ENCODE measurements at places on chromosomes 2 and 18. TPM values are rescaled to one million over a fixed set of nuclear protein-coding genes. Genes with fewer than 3 reads are reported as not detected.
A peak's percentile ranks its signal among the peaks of the same experiment; 100 is the strongest.

The TDRD15 gene
- total RNA-seq, result 0.27 TPM

GRCh38 chr18:60329131-60329530 lies 43.4 kb downstream of the MC4R start:
- no peak for DNase-seq
- no peak overlapping the region for H3K4me3 ChIP-seq
- H3K4me1 ChIP-seq, result no peaks in the 10 kb centered on the region
- no peak overlapping the region for H3K27ac ChIP-seq
- H3K27me3 ChIP-seq, result no peaks in the 10 kb centered on the region
- no peaks in the 10 kb centered on the region for H3K36me3 ChIP-seq

- H3K36me3 ChIP-seq, result no peaks in the 10 kb centered on the region
- H3K4me1 ChIP-seq, result no peaks in the 10 kb centered on the region
- no peak overlapping the region for H3K27ac ChIP-seq
Observed at GRCh38 chr2:67812682-67813081, 250.1 kb downstream of the C1D start.

The PAIP2B gene
- 1.9 TPM for total RNA-seq

The NT5DC4 gene
- not detected for total RNA-seq

DNA sequence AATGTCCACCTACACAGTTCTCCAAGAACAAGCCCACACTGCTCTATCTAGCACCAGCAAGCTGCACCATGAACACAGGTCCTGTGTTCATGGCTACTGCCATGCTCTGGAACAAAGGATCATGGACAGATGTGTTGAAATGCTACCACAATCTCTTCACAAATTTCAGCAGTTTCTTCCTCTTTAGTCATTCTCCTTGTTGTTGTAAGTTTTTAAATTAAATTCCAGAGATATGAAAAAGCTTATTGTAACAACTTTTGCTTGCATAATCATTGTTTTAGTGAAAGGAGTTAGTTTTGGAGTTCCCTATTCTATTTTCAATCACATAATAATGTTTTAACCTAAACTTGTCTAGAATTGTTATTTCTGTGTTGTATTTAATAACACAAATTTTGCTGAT lies 17.2 kb upstream of the NAPG start:
- DNase-seq, result no peak
- H3K27ac ChIP-seq, result no peak overlapping the region
- no peak overlapping the region for H3K4me3 ChIP-seq

GRCh38 chr18:45522371-45522770 lies 92.9 kb upstream of the SLC14A2 start:
- no peaks in the 10 kb centered on the region for H3K4me1 ChIP-seq
- no peak overlapping the region for H3K27ac ChIP-seq
- DNase-seq, result no peak
- no peaks in the 10 kb centered on the region for H3K27me3 ChIP-seq

DNA sequence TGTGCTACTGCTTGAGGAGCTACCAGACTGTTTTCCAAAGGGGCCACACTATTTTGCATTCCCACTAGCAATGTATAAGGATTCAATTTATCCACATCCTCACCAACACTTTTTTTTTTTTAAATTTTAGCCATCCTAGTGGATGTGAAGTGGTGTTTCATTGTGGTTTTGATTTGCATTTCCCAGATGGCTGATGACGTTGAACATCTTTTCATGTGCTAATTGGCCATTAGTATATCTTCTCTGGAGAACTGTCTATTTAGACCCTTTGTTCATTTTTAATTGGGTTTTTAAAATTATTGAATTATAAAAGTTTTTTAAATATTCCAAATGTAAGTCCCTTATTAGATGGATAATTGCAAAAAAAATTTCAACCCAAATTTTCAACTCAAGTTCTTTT lies 121.1 kb downstream of the MAPK4 start:
- DNase-seq, result no peak
- no peaks in the 10 kb centered on the region for H3K27me3 ChIP-seq
- H3K4me1 ChIP-seq, result no peaks in the 10 kb centered on the region
- no peak overlapping the region for H3K27ac ChIP-seq
- H3K36me3 ChIP-seq, result no peaks in the 10 kb centered on the region
- H3K4me3 ChIP-seq, result no peak overlapping the region

DNA sequence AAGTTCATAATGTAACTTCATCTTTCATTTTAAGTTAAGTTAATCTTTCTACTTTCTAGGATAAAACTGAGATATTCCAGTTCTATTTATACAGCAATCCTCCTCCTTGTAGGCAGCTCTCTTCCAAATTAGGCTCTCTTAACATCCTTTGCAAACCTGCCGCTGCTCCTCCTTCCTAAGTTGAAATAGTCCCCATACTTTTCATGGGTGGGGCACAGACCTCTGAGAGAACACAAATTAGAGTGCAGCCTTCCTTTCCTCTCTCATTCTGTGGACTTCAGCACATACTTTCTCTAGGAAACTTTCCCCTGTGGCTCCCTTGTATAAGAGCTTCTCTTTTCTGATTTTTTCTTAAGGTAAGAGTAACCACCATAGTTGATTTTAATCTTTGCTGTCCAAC lies 28.3 kb downstream of the TWSG1 start:
- no peaks in the 10 kb centered on the region for H3K27me3 ChIP-seq
- no peaks in the 10 kb centered on the region for H3K36me3 ChIP-seq
- no peak overlapping the region for H3K4me3 ChIP-seq
- H3K27ac ChIP-seq, result no peak overlapping the region
- no peak for DNase-seq

DNA sequence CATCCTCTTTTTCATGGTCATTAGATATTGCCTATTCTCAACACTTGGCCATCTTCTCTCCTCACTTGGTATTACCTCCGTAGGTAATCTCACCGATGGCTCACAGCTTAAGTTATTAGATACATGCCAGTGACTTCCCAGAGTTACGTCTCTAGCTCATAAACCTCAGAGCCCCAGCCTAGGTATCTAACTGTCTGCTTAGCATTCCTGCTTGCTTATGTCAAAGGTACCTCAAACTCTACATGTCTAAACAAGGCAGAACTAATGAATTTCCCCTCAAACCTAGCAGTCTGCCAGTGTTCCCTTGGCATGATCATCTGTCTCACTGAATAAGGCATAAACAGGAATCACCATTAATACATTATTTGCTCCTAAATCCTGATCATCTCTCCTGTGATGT lies 27.7 kb upstream of the ZNF638 start:
- DNase-seq, result no peak
- no peak overlapping the region for H3K27ac ChIP-seq

- H3K4me1 ChIP-seq, result peaks cover 13% of the 10 kb centered on the region
- no peaks in the 10 kb centered on the region for H3K36me3 ChIP-seq
- DNase-seq, result no peak
- H3K27ac ChIP-seq, result peak overlapping the region; percentile 70
- no peaks in the 10 kb centered on the region for H3K27me3 ChIP-seq
Observed at GRCh38 chr18:46917803-46918600, 600 bp downstream of the KATNAL2 start.

DNA sequence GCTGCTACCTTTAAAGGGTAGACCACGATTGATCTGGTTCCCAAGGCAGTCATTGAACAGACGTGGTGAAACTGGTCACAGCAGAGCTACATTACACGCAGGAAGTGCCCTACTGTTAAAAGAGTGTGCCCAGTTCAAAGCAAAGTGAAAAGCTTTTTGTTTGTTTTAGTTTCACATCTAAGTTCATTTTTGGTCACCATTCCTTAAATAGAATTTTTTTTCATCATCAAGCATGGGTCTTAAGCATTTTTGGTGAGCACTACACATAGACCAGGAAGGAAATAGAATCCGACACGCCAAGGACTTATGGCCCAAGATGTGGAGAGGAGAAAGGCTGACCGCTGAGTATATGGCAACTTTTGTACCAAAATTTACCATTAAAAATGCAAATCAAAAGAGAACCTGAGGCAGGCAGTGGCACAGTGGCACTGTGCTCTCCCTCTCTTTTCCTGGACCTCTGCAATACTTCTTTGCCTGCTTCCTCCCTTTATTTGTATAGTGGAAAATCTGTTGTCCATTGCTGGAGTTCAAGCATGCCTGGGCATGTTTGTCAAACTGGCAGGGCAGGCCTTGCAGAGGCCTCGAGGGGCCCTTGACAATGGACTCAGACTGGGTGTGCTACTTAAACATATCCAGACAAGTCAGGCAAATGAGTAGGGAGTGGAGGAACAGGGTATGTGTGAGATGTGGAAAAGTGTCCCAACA lies 42.6 kb upstream of the HNRNPA3 start:
- no peak overlapping the region for H3K4me3 ChIP-seq
- no peaks in the 10 kb centered on the region for H3K36me3 ChIP-seq
- DNase-seq, result no peak
- H3K27ac ChIP-seq, result no peak overlapping the region

The CCBE1 gene
- not detected for total RNA-seq

The KIF5C gene
- total RNA-seq, result 1.8 TPM

- H3K27me3 ChIP-seq, result peaks cover 17% of the 10 kb centered on the region
- H3K36me3 ChIP-seq, result no peaks in the 10 kb centered on the region
- H3K4me1 ChIP-seq, result peaks cover 6% of the 10 kb centered on the region
- no peak overlapping the region for H3K27ac ChIP-seq
- no peak for DNase-seq
- no peak overlapping the region for H3K4me3 ChIP-seq
Observed at GRCh38 chr2:38033646-38034045, 42.3 kb downstream of the CYP1B1 start.

GRCh38 chr18:76057386-76057785 lies 437.7 kb downstream of the ZNF516 start:
- H3K36me3 ChIP-seq, result no peaks in the 10 kb centered on the region
- H3K4me3 ChIP-seq, result no peak overlapping the region
- no peak for DNase-seq
- no peaks in the 10 kb centered on the region for H3K4me1 ChIP-seq
- H3K27me3 ChIP-seq, result no peaks in the 10 kb centered on the region
- H3K27ac ChIP-seq, result no peak overlapping the region

The MGAT4A gene
- 91.6 TPM for total RNA-seq

The MTERF4 gene
- total RNA-seq, result 45.5 TPM

GRCh38 chr2:127398239-127398590 lies 10.4 kb upstream of the MAP3K2 start:
- H3K36me3 ChIP-seq, result no peaks in the 10 kb centered on the region
- no peak for DNase-seq
- H3K27ac ChIP-seq, result no peak overlapping the region
- H3K4me1 ChIP-seq, result no peaks in the 10 kb centered on the region
- H3K27me3 ChIP-seq, result no peaks in the 10 kb centered on the region
- no peak overlapping the region for H3K4me3 ChIP-seq

The SLC4A3 gene
- 0.15 TPM for total RNA-seq
